ENCODE measurements at places on chromosomes 12 and 14.

DNA sequence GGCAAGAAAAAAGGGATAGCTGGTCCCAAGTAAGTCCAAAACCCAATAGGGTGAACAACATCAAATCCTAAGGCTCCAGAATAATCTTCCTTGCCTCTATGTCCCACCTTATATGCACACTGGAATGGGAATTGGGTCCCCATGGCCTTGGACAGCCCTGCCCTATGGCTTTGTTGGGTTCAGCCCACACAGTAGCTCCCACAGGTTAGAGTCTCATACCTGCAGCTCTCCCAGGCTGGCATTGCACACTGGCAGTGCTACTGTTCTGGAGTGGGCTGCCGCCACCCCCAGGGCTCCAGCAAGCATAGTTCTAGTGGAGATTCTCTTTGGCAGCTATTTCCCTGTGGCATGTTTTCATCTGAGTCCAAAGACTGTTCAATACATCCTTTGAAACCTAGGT, 352.4 kb upstream of the CLEC14A start:
- no peak for DNase-seq

DNA sequence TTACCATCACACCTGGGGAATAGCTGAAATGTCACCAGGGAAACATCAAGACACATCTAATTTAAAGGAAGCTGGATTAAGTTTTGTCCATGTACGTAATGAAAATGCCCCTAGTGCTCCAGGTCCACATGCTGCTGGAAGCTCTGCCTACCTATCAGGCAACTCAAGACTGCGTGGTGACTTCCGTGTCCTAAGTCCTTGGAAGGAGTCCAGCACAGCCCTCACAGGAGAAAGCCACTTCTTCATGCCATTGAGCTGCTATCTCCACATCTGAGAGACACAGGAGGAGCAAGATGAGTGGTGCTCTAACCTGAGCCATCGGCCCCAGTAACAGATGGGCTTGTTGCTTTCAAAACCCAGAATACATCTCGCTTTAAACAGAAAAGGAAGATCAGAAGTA, 316.4 kb downstream of the DPF3 start:
- no peak for DNase-seq

GRCh38 chr12:106044773-106045172, 94.0 kb downstream of the NUAK1 start:
- DNase-seq, result no peak

DNA sequence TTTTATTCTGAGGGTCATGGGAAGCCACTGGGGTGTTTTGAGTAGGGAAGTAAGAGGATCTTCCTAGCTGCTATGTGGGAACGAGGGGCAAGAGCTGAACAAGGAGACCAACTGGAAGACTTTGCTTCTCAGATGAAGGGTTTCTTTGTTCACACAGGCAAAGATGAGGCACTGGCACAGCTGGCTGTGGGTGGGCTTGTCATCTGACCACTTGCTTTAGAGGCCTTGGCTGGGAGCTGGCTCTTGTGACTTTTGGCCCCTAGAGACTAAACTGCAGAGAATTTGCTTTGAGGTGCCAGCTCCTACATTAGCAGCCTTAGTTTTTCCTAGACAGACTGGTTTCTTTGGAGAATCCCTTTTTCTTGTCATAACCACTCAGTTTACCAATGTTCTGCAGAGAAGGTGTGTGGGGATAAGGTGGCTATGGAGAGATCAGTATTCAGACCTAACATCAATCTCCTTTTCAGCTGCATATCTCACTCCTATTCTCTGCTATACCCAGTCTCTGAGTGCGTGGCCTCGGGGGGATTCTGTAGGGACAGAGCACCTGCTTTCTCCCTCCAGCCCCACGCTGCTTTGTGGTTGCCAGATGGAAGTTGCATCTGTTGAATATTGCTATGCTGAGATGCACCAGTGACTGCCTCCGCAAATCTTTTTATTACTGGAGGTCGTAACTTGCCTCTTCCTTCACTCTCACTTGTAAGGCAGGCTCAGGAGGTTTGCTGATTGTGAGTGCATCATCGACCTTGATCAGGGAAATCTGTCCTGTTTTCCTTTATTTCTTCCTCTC, 12.7 kb downstream of the PPP2R5C start:
- no peak for DNase-seq

- DNase-seq, result no peak
These were observed 38.0 kb upstream of the GPATCH2L start for GRCh38 chr14:76113691-76114090.

DNA sequence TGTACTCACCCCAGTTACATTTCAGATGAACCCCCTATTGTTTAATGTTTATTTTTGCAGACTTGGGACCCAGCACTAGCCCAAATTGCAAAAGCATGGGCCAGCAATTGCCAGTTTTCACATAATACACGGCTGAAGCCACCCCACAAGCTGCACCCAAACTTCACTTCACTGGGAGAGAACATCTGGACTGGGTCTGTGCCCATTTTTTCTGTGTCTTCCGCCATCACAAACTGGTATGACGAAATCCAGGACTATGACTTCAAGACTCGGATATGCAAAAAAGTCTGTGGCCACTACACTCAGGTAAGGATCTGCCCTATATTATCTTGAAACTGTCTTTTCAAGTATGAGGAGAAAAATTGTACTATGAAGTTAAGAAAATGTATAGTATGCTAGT, 1.2 kb downstream of the GLIPR1 start:
- DNase-seq, result no peak

All from D341Med (cell line).